Fibroblast of lung (primary cell): ENCODE measurements at places on chromosomes 1 and 21. TPM values are rescaled to one million over a fixed set of nuclear protein-coding genes. Genes with fewer than 3 reads are reported as not detected.

The ARTN gene
- 0.06 TPM in 1 of 2 replicates, not detected in the other for polyA plus RNA-seq

The OLFML2B gene
- polyA plus RNA-seq, result 7.2 and 7.9 TPM in 2 replicates

The NMNAT2 gene
- polyA plus RNA-seq, result 0.02 and 0.61 TPM in 2 replicates

The GPR25 gene
- polyA plus RNA-seq, result not detected in 2 replicates

The VWA5B1 gene
- polyA plus RNA-seq, result not detected in 2 replicates

The DIO1 gene
- polyA plus RNA-seq, result not detected in 2 replicates

The IRF6 gene
- 0.87 and 1.00 TPM in 2 replicates for polyA plus RNA-seq

The BTBD8 gene
- 1.7 and 2.2 TPM in 2 replicates for polyA plus RNA-seq

The GNB1 gene
- 485 and 746 TPM in 2 replicates for polyA plus RNA-seq

The FAM151A gene
- polyA plus RNA-seq, result not detected in 2 replicates

The CFHR2 gene
- not detected in 2 replicates for polyA plus RNA-seq

GRCh38 chr1:5575396-5575940 lies 416.8 kb downstream of the NPHP4 start:
- no peak for DNase-seq

DNA sequence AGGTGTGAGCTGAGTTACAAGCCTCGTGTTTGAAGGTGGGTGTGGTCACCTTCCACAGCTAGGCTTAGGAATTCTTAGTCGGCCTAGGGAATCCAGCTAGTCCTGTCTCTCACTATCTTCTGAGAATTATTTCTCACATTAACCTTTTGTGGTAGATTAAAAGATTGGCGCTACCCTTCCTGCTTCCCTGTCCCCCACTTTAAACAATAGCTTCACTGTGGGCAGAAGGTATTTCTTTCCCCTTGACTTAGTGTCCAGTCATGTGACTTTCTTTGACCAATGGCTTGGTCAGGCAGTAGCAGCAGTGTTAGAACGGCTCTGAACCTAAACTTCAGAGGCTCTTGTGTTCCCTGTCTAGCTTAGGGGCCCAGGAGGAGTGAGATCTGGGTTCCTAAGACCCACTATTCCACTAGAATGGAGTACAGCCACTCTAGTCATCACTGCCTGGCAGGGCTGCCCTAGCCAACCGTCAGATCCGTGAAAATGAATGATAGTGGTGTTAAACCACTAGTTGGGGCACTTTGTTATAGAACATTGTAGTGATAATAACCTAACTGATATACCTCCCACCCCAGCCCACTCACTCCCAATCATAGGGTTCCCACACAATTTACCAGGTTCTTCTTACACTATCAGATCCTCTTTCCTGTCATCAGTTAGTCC lies 13.9 kb upstream of the C1orf141 start:
- DNase-seq, result no peak

DNA sequence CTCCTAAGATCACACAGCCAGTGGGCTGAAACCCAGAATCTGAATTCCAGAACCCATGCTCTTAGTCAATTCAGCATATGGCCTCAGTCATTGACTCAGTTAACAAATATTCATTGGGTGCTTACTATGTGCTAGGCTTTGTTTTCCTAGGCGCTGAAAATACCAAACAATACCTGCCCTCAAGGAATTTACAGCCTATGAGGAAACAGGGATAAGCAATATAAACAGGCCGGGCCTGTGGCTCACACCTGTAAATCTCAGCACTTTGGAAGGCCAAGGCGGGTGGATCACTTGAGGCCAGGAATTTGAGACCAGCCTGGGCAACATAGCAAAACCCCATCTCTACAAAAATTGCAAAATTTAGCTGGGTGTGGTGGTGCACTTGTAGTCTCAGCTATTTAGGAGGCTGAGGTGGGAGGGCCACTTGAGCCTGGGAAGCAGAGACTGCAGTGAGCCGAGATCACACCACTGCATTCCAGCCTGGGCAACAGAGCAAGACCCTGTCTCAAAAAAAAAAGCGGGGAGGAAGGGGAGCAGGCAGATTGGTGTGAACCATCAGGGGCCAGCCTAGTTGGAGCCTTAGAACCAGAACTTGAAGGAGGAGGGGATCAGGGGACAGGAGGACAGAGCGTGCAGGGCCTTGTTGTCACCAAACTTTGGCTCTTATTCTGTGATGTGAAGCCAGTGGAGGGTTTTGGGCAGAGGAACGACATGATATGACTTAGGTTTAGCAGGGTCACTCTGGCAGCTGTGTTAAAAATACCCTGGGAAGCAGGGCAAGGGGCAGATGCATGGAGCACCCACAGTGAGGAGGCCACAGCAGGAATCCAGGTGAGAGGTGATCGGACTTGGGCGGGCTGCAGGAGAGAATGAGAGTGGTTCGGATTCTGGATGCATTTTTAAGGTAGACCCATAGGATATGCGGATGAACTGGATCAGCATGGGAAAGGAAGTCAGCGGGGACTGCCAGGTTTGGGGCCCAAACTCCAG lies 5.8 kb downstream of the TINAGL1 start:
- DNase-seq, result no peak

GRCh38 chr1:100928128-100928527 lies 32.2 kb downstream of the SLC30A7 start:
- DNase-seq, result no peak

DNA sequence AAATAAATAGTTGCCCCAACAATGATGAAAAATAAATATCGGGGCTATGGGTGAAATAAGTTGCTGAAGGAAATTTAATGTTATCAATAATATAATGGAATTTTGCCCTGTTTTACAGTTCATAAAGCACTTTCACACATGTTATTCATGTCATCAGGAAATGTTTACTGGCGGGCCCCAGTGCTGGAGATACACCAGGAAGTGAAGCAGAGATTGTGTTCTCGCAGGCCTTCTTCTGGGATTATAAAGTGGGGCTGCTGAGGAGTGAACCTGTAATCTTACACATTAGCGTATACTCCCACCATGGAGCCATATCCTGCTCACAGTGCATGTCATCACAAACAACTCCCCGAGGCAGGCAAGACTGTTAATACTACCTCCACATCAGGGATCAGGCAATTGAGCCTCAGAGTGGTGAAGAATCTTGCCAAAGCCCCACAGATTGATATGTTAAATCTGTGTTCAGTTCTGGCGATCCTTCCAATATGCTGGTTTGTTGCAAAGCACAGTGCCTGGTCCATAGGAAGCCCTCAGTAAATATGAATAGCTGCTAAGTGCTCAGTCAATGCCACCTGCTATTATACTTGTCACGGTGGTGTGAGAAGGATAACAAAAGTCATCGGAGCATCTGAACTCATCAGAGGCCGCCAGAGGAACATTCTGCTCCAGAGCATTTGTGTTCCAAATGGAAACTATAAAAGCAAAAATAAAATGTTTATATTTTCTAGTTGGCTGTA lies 104.4 kb upstream of the UBE2U start:
- no peak for DNase-seq

DNA sequence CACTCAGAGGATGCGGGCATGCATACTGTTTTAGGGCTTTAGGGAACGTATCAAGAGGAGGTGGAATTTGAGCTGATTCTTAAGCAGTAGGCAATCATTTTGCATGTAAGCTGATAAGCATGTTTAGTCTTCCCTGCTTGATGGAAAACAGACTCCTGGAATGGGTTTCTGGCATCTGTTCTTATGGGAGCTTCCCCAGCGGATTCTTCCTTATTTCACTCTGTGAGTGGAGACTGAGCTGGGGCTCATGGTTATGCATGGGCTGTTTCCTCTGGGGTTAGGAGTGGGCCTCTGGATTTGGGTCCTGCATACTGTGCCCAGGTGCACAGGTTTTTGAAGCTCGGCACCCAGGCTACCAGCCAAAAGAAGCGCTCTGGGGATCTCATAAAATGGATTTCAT lies 93.4 kb downstream of the DIRAS3 start:
- peak; percentile 43 for DNase-seq

DNA sequence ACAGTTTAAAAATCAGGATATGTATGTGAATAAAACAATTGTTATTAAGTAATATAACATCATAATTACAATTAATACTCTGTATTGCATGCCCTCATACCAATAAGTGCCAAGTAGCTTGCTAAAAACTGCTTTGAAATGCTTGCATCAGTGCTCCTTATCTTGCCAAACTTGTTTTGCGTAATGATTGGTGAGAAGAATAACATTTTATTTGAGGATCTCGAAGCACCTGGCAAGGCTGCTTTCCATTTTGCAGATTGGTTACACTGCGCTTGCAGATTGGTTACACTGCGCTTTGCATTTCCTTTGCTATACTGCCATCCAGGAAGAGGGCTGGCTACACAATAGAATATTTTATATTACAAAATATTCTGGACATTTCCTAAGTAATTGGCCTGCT lies 1.7 kb upstream of the PBX1 start:
- DNase-seq, result no peak

- DNase-seq, result no peak
Observed at GRCh38 chr1:200432586-200432985, 22.8 kb upstream of the ZNF281 start.

- DNase-seq, result no peak
Observed at GRCh38 chr1:196774603-196775002, at the start of gene CFHR3. Gene CFHR3 (plus strand): TSS chr1:196774840. CDS start chr1:196774887, 47 bp downstream.

DNA sequence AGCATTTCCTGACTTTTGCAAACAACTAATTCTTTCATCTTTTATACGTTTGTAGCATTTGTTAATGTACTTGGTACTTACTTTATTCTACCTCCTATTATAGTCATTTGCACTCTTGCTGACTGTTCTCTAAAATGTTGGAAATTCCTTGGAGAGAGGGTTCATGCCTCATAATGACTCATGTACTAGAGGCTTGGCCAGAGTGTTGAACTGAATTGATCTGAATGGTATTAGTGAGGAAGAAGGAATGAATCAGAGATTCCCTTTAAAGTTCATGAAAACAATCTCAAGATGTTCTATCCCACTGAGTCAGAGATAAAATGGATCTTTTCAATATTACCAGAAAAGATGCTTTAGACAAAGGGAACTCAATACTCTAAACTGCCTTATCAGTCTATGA lies 383.4 kb downstream of the SEC16B start:
- peak; percentile 94 for DNase-seq

DNA sequence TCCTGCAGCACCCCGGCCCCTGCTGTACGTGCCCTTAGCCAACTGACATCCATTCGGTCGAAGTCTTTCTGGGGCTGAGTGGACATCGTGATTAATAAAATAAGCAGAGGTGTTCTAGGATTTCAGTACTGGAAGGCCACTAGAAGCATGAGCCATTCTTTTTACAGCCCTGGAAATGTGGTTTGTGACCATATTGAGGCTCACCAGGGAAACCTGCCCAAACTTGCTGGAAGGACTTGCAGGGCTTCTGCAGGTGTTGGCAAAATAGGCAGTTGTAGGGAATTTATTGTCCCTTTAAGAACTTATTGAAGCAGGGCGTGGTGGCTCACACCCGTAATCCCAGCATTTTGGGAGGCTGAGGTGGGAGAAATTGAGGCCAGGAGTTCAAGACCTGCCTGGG lies 80.8 kb downstream of the DOP1B start:
- DNase-seq, result no peak

DNA sequence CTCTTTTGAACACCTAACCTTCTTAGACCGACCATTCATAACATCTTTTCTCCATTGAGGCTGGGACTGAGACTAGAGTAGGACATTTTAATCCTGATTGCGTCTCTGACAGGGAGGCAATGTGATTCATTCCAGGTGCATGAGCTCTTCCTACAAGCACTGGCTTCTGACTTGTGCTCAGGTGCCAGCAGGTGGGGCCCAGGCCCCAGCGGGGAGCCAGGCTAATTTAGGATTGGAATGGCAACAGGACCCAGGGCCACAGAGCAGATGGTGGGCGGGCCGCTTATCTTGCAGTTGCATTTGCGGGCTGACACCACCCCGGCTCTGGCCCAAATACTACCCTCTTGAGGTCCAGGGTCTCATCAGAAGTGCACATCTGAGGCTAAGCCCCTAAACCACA lies 4.1 kb downstream of the GPA33 start:
- DNase-seq, result no peak

GRCh38 chr1:226912587-226913176 lies 27.4 kb upstream of the COQ8A start:
- DNase-seq, result peak; percentile 22

- no peak for DNase-seq
Observed at GRCh38 chr1:175369696-175370095, 177.1 kb upstream of the KIAA0040 start.

GRCh38 chr1:28132171-28133167 lies 44.0 kb downstream of the PTAFR start:
- no peak for DNase-seq

DNA sequence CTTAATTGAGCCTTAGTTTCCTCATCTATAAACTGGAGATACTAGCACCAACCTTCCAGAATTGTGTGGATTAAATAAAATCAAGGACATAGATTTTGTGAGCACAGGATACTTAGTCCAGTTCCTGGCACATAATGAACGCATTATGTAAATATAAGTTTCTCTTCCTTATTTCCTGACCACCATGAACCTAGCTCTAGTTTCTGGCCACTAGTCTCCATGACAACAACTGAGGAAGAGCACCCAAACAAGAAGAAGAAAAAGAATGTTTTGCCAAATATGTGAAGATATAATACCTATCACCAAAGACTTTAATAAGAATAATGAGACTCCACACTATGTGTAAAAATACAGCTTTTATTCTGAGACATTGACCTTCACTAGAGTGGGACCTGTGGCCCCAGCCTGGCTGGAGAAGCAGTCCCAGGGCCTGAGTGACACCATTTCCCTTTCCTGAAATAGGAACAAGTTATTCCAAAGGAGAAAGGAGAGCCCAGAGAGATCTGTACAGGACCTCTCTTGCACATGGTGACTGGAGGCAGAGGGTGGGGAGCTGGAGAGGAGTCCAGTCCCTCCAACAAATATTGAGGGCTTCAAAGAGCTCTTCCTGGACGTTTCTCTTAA lies 940 bp upstream of the USF1 start:
- no peak for DNase-seq

GRCh38 chr21:27536319-27536718 lies 569.4 kb upstream of the ADAMTS5 start:
- peak; percentile 21 for DNase-seq

GRCh38 chr1:213523781-213524398 lies 463.9 kb upstream of the PROX1 start:
- DNase-seq, result no peak

- no peak for DNase-seq
Observed at GRCh38 chr1:160432371-160432786, 32.0 kb downstream of the VANGL2 start.

DNA sequence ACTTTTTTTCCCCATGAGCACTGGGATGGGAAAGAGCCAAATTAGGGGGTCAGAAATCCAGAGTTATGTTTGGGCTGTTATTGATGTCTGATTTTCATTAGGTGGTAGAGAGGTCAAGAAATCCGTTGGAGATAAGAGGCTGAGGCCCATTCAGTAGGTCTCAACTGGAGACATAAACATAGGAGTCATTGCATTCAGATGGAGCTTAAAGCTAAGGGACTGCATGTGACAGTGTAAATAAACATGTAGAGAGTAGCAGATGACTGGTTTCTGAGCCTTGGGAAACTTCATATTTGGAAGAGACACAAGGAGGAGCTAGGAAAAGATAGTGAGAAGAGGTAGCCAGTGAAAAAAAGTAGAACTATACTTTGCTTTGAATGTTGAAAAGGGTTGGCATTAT lies 11.7 kb downstream of the PTPRC start:
- no peak for DNase-seq

DNA sequence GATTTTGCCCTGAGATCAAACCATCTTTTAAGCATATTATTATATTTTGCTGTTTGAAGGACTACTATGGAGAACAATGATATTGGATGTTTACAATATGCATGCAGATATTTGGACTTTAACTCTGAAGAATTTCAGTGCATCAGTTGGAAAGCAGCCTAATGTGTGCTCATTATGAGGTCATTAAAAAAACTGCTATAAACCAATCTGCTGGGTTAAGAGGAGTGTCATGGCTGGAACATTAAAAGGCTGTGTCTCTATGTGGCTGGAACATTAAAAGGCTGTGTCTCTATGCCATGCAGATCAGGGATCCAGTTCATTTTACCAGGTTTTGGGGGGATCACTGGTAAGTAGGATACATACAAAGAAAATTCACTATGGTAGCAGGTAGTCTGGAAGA lies 77.6 kb downstream of the SPATA46 start:
- no peak for DNase-seq
